Endodermal cell (in vitro differentiated cells): ENCODE measurements at places on chromosomes 2 and 18. TPM values are rescaled to one million over a fixed set of nuclear protein-coding genes. Genes with fewer than 3 reads are reported as not detected.

GRCh38 chr18:23573626-23574431, 12.5 kb downstream of the NPC1 start:
- peak; percentile 73 for DNase-seq

DNA sequence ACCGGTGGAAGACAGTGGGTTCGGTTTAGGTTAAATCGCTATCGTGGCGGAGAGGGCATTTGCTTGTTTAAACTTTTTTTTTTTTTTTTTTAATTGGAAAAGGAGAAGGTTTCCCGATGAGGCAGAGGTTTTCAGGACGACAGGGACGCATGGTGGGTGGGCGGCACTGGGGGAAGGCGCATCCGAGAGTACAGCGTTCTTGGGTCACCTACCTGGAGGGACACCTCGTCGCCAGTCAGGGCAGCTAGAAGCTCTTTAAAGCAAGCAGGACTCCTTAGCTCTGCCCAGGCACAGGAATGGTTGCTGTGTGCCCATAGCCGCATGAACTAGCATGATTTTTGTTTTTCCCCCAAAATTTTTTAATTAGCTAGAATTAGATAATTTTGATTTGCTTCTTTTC, 437 bp downstream of the LDLRAD4 start:
- DNase-seq: no peak

DNA sequence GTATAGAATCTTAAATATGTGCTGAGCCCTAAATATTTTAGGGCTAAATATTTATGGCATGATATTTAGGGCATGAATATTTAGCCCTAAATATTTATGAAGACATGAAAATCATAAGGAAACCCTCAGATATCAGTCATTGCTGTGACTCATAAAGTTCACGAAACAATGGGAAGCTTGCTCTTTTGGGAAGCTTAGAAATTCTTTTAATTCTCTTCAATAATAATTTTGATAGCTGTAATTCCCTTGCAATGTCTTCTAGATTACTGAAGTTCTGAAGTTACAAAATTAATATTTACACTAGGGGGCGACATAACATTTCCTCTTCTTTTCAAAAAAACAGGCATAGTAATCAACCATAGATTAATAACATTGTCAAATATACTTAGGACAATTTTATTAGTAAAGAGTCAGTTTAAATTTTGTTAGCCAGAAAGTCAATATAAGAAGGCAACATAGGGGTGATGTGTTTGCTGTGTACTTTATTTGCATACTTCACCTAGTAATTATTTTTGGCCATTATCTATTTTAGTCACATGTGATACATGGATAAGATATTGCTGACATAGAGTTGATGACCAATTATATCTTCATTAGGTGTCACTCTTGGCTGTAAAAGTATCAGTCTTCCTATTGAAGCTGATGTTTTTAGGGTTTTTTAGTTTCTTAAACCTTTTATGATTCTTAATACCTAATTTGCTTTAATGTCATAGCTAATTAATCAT, 13.2 kb downstream of the ZNF804A start:
- DNase-seq: no peak

DNA sequence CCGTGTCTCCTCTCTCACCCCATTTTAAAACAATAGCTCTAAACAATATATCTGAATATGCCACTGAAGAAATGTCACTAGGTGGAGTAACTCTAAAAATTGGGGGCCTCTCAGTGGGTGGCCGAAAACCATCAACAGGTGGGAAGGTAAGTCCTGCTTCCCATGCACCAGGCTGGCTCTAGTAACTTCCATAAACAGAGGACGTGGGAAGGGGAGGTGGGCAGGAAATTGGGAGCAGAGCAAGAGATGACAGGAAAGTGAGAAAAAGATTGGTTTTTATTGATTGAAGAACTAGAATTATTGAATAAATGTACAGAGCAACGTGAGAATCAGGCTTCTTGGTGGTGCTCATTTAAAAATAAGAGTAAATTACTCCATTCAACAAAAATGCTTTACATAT, 170.4 kb downstream of the SOCS6 start:
- no peak for DNase-seq

GRCh38 chr2:127051116-127052056, 55.6 kb downstream of the BIN1 start:
- no peak for DNase-seq

DNA sequence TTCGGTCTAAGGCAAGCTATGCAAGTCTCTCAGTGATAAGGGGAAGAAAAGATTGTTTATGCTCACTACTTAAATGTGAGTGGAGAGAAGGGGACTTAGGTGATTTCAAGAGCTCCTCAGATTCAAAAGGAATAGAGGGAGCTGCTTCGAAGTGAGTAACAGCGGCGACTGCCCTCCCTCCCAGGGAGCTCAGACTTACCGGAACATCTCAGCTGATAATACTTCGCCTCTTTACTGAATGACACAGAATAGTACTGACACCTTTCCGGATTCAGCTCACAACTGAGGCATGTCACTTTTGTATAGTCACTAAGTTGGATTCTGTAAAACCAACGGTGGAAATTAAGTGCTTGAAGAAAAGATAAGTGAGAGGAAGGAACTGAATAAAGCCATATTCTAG, 55.5 kb downstream of the DPP4 start:
- DNase-seq: no peak

GRCh38 chr2:26590508-26590907, 50.7 kb downstream of the CIB4 start:
- DNase-seq: peak; percentile 42

GRCh38 chr2:150120326-150120955, 367.0 kb downstream of the RND3 start:
- DNase-seq: peak; percentile 52

DNA sequence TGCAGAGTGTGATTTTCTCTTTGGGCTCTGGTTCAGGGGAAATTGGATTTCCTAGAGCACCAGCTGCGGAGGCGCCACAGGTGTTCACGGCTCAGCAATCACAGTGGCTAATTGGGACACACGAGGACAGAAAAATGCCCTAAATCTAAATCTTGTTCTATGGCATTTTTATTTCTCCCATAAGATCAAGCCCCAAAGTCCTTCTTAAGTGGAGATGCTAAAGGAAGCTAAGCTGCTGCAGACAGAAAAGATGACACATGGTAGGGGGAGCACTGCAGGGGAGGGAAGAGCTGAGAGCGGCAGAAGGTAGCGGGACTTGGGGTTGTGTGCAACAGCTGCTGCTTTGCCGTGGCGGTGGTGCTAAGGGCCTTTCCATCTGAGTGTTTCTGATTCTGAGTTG, 280.6 kb downstream of the MYT1L start:
- DNase-seq: no peak

DNA sequence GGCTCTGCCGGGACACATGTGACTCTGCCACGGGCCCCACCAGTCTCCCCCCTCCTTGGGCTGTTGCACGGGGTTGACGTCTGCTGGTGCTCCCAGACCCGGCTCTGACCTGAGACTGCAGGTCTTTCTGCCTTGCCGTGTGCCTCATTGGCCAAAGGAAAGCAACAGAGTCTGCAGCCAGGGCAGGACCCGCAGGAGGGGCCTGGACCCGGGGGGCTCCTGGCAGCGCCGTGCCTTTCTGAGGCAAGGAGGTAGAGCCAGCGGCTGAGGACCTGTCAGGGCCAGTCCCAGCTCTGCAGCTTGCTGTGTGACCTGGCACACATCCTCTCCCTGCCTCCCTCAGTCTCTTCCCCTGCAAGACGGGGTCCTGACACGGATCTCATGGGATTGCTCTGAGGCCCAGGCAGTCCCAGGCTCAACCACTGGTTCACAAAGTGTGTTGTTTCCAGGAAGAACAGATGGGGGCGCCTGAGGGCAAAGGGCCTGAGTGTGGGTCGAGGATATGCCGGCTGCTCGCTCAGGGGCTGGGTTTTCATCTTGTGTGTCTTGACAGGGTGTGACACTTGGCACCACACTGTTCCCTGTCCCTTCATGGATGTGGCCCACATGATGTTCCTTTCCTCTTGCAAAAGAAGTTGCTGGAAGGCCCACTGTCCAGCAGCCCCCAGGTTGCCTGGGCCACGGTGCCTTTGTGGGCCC, 9.0 kb downstream of the CAPN10 start:
- DNase-seq: peak; percentile 89

- no peak for DNase-seq
These were observed 866.3 kb upstream of the KLHL29 start for GRCh38 chr2:22518641-22519040.

- no peak for DNase-seq
These were observed 22.0 kb upstream of the MAP4K4 start for GRCh38 chr2:101675512-101675911.

- no peak for DNase-seq
These were observed 103.6 kb downstream of the DOCK10 start for GRCh38 chr2:224938651-224939182.

DNA sequence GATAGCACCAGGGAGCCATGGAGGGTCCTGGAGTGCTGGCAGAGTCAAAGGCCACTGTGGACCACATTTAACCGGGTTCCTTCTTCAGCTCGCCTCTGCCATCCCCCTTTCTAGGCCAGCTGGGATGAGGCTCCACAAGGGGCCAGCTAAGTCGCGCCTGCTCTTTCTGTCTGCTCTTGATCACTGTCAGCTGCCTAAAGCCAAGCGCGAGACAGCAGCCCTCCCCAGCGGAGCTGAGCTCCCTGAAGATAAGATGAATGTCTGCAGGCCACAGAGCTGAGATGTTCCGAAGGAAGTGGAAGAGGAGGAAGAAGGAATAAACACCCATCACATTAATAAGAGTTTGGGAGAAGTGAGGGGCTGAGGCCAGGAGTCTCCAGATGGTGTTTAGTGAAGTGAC, 99.6 kb downstream of the CELF4 start:
- DNase-seq: no peak

GRCh38 chr2:232231554-232231953, 147.0 kb upstream of the ALPP start:
- DNase-seq: peak; percentile 70

- no peak for DNase-seq
These were observed 929 bp upstream of the CREG2 start for GRCh38 chr2:101388232-101388631.

DNA sequence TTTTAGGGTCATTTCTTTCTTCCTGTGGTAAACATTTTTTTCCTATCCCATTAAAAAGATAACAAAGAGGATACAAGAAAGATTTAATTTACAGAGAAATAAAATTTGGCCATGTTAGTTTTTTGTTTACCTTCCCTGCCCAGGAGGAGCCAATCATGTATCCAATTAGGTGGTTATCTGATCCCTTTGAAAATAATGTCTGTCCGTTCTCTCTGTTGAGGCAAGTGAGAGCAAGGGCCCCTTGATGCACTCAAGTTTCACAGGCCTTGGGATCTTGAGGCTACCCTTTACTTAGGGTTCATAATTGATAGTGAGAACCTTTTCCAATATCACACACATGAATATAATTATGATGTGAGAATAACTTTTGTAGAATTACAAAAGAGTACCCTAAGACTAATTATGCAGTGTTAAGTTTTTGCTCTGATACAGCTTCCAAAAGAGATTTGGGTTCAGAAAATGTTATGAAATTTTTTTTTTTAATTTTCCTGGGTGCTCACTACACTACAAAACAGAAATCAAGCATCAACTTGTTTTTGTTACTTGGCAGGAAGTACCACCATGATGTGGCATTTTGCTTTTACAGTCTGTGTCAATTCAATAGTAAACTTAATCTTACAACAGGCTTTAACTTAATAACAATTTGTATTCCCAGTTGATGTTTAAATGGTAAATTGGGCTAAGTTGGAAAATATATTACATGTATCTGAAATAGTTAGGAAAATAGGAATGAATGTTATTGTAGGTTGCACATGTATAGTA, 42.0 kb downstream of the AFTPH start:
- no peak for DNase-seq

DNA sequence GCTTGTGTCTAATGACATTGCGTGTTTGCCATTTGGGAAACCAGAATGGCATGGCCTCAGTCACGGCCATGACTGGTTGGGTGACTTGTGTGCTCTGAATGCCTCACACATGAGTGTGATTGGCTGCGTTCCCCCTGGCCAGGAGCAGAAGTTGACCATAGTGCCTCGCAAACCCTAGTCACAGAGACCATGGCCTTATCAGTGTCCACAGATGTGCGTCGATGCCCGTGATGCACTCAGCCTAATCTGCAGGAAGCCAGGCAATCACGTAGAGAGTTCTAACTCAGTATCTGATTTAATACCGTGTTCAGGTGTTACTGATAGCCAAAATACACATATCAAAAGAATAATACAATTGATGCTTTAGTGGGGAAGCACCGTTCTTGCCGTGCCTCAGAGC, 64.0 kb downstream of the BOLA3 start:
- no peak for DNase-seq

DNA sequence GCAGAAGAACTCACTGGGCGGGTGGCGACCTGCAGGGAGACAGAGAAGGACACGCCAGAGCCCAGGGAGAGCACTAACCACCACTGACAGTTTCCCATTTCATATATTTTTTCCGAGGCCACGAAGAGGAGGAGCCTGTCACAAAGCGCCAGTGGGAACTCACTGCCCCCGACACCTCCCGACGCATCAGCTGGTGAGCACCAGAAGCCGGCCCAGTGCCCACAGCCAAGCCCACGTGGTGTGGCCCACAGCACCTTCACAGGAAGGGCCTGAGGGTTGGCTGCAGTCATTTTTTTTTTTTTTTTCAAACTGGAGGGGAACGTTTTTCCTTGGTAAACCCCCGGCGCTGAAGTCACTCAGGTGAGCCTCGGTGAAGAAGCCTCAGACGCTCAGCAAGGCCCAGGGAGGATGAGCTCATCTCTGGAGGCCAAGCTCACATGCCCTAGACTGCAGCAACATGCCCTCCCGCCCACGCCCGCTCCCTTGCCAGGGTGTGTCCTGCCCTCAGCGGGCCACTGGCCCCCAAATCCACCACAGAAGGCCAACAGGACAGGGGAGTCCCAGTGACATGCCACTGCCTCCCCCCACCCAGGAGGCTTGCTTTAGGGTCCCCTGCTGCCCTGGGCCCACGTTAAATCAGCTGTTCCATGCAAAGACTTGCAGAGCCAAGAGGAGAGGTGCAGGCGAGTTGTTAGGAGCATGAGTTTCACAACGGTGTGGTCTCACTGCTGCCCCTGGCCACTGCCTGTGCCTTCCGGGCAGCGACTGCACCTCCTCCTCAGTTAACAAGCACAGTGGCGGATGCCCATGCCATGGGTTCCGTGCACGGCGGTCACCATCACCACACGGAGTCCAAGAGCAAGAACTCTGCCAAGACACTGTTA, 68.1 kb downstream of the PARD6G start:
- no peak for DNase-seq

DNA sequence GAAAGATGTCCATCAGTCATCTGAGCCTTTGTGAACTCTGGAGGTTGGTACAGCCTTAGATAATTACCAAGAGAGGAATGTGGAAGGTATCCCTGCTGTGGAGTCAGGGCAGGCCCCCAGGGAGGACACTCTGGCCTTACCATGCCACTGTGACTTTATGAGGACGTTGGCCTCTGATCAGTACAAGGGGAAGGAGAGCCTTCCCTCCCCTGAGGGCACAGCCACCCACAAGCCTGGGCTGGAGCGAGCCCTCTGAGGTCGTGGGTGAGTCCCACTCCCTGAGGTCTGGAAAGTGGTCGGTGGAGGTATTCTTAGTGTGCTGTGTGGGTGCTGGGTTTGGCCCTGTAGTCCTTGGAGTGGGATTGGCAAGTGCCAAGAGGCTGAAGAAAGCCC, 91.6 kb downstream of the STPG4 start:
- DNase-seq: no peak

- no peak for DNase-seq
These were observed 423.3 kb downstream of the LPIN1 start for GRCh38 chr2:12169721-12170120.

The LRRTM1 gene
- 3.3 and 5.2 TPM in 2 replicates for total RNA-seq

The ANKRD30B gene
- not detected in 2 replicates for total RNA-seq

The TM4SF20 gene
- total RNA-seq: not detected in 2 replicates

The ACTR1B gene
- total RNA-seq: 65.6 and 71.8 TPM in 2 replicates

The AMER3 gene
- 1.2 and 2.3 TPM in 2 replicates for total RNA-seq

The ONECUT2 gene
- total RNA-seq: 3.4 to 4.6 TPM (median 3.6 TPM) in 3 replicates

The DSC1 gene
- total RNA-seq: not detected in 2 replicates

The GALNT5 gene
- total RNA-seq: 0.05 TPM in 1 of 2 replicates, not detected in the other
